ENCODE measurements at places on chromosomes 16 and 17.

GRCh38 chr16:46627746-46628145, 6.6 kb upstream of the SHCBP1 start:
- no peak for DNase-seq

- DNase-seq, result no peak
Measured at GRCh38 chr17:11369575-11369974, 128.6 kb downstream of the SHISA6 start.

GRCh38 chr16:83714286-83714685, 93.5 kb upstream of the HSBP1 start:
- no peak for DNase-seq

GRCh38 chr16:65202461-65202860, 80.6 kb upstream of the CDH11 start:
- no peak for DNase-seq

DNA sequence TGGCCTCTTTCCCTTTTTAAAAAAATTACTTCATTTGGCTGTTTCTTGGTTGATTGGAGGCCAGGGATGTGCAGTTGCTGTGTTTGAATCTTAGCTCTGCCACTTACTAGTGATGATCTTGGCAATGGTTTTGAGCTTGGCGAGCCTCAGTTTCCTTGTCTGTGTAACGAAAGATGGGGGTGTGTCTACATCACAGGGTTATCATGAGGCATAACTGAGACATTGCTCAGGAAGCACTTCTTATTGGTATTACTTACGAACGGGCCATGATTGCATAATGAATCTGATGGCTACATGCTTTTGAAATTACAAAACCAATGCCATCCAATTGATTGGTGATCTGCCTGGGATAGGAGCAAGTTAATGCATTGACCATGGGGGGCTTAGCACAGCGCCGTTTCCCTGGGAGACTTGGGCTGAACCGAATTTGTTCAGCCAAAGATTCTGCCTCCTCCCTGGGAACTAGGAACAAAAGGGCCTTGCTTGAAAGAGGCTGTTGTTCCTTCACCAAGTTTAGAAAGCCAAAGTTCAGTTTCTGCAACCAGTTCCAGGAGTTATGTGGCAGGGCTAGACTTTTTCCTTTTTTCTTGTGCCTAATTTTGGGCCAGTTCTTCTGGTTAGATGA, 21.9 kb downstream of the CMIP start:
- no peak for DNase-seq

GRCh38 chr16:62564291-62564690, 528.1 kb upstream of the CDH8 start:
- DNase-seq, result no peak

DNA sequence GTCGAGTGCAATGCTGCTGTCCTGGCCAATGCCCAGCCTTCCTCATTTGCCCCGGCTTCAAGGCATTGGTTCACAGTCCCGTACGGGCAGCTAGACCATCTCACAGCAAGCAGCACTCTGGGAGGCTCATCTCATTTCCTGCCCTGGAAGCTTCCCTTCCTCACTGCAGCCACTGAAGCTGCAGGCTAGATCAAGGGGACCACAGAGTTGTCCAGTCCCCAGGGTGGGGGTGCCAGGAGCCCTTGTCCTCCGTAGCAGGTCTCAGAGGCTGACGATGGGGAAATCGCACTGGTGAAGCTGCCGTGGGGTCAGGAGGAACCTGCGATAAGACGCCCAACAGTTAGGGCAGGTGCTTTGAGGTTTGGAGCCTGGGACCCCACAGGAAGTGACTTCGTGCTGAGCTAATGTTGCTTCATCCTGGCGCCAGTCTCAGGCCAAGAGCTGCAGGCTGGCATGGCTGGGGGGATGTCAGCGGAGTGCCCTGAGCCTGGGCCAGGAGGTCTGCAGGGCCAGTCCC, at the start of gene SPNS3:
Gene SPNS3, plus strand, starts transcription at position 426 of the 517 bp plus-strand sequence. Its CDS starts 28 bp downstream, at position 454.
- no peak for DNase-seq

GRCh38 chr17:75738218-75738802, 17.1 kb downstream of the ITGB4 start:
- no peak for DNase-seq

All from stimulated activated CD4-positive, alpha-beta T cell treated with anti-CD3 and anti-CD28 coated beads, Interleukin-1b, Interleukin-23, amount 100 ng/mL, for 1 hour (primary cell).